ENCODE measurements at places on chromosomes 2 and 18.
A peak's percentile ranks its signal among the peaks of the same experiment; 100 is the strongest.

DNA sequence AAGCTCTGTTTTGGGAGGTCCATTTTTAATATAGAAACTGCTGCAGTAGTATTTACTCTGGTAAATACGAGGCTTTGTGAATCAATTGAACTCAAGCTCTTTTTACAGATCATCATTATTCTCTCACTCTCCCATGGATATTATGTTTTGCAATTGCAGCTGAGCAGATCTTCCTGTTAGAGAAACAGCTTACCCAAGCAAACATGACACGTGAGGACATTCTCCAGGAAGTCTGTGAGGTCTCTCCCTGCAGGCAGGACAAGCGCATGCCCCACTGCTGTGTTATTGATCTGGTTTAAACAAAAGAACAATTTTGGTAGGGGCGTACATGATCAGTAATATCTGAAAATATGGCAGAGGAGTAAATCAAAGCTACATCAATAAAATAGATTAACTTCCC is 72.1 kb downstream of the COL6A3 start:
- no peak for DNase-seq

- DNase-seq, result no peak
Observed at GRCh38 chr2:145939949-145940348, 1420.0 kb upstream of the ZEB2 start.

DNA sequence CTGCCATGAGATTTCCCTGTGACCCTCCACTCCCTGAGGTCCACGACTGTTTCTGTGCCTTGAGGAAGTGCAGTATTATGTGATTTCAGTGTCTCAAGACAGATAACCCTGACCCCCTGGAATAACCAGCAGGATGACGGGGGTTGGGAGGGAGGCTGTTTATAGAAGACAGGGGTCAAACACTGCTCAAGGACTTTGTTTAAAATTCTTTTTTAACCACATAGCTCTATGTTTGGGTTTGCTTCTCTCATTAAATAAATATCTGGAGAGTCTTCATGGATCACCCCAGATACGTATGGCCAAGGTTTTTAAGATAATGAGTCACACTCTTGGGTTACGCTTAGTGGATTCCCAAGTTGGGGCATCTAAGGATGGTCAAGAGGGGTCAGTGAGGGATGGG is 523.8 kb upstream of the TNP1 start:
- DNase-seq, result no peak

GRCh38 chr2:198004173-198004572 is 199.8 kb downstream of the PLCL1 start:
- no peak for DNase-seq

- no peak for DNase-seq
Observed at GRCh38 chr2:168849610-168850009, 40.6 kb downstream of the SPC25 start.

GRCh38 chr18:23779696-23780303 is 90.5 kb downstream of the LAMA3 start:
- no peak for DNase-seq

- peak; percentile 22 for DNase-seq
Observed at GRCh38 chr2:213119061-213119809, 32.2 kb downstream of the IKZF2 start.

GRCh38 chr2:106184857-106185256 is 9.2 kb downstream of the UXS1 start:
- no peak for DNase-seq

DNA sequence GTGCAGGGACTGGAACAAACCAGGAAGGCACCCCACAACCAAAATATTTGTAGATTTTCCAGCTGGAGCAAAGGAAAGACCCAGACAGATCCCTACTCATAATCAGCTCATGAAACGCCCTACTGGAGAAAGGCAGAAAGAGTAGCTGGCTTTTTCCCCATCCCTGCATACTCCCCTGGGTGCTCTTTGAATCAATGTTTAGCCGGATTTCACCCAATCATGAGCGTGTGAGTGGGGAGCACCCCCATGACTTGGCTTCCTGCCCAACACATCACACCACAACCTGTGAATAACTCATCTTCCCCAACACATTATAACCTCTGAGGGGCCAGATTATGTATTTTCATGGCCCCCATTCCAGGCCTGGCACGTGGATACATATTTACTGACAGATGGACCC is 35.1 kb upstream of the SLC14A1 start:
- peak; percentile 30 for DNase-seq

- no peak for DNase-seq
Observed at GRCh38 chr2:206160807-206161179, 1.1 kb downstream of the EEF1B2 start.

- DNase-seq, result no peak
Observed at GRCh38 chr2:232483923-232484627, 3.6 kb downstream of the ECEL1 start.
